ENCODE measurements at places on chromosomes 7 and 10.

- DNase-seq, result no peak
Measured at GRCh38 chr7:138328215-138328614, 131.8 kb upstream of the TRIM24 start.

DNA sequence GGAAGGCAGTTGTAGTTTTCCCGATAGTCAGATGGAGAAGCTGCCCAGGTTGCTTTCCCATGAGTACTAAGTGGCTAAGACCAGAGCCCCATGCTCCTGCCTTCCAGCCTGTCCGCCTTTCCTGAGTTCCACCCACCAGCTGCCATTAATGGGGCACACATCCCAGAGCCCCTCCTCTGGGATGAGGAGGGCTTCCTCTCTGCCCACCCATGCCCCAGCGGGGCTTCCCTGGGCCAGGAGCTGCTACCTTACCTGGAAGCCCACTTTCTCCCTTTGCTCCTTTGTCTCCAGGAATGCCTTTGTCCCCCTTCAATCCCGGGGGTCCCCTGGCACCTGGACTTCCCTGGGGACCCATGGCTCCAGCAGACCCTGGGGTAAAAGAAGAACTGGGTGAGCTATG is 7.8 kb downstream of the SFTPD start:
- DNase-seq, result no peak

DNA sequence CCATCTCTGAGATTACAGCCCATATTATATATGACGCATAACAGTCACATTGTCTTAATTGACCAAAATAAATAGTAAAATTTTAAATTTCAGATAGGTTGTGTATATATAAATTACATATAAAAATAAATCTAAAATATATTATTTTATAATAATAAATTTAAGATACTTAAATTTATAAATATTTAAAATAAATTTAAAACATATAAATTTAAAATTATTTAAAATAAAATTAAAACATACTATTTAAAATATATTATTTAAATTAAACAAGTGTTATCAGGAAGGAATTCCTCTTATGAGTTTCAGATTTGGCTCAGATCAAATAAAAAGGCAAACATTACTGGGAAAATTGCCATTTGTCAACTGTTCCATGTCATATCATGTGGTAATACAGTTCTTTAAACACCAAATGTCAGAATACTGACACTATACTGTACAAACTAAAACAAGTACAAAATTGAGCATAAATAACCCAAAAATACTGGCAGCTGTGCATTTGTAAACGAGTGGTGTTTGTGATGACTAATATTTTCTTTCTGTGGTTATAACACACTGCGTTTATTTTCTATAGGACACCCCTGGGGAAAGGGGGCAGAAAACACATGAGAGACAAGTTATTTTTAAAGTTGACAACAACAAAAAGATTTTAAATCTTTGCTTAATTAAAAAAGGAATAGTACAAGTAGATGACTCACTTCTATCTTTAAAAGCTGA is 71.3 kb upstream of the DGKB start:
- no peak for DNase-seq

DNA sequence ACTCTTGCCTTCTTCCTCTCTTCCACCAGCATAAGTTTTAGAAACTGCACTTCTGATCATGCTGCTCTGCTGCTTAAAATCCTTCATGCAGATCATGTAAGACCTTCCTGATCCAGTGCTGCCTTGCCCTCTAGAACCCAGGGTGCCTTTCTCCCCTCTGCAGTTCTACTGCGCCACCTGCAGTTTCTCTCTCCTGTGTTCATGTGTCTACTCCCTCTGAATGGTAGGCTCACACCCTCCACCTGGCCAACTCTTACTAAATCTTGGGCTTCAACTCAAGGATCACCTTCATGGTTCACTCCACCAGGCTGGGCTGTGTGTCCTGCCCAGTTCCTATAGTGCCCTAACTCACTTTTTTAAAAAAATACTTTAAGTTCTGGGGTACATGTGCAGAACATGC is 174.6 kb upstream of the ITGB1 start:
- no peak for DNase-seq

DNA sequence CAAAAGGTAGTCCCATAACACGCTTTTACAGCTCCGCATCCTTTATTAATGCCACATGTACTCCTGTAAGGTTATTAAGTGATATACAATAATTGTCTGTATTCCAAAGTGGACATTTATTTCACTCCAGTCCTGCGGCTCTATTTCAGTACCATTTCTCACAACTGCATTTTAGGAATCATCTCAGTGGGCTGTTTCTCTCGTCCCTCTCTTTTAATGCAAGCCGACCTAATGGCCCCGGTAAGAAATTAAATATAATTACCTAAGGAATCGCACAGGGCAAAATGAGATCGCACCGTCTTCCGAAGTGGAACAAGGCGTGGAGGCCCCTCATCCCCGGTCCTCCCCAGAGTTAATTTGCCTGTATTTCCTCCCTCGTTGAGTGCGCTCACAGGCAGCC is 216.5 kb downstream of the RAB11FIP2 start:
- no peak for DNase-seq

GRCh38 chr7:29207162-29207801 is 12.7 kb downstream of the CHN2 start:
- DNase-seq, result no peak

DNA sequence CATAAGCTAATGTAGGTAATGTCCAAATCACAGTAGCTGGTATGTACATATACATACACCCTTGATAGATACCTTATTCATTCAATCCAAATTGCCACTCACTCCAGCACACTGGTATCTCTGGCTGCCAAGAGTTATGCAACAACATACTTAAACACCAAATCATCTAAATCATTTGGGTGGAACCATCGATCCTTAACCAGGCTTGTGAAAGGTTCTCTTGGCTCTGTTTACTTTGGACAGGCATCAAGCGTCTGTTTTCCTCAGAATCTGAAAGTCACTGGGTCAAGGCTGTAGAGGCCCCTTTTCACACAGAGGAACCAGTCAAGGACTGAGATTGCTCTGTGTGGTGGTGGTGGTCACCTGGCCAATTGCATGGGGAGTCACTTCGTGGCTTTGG is 24.6 kb downstream of the JAZF1 start:
- DNase-seq, result no peak

GRCh38 chr10:25177093-25177753 is 2.4 kb downstream of the GPR158 start:
- no peak for DNase-seq

DNA sequence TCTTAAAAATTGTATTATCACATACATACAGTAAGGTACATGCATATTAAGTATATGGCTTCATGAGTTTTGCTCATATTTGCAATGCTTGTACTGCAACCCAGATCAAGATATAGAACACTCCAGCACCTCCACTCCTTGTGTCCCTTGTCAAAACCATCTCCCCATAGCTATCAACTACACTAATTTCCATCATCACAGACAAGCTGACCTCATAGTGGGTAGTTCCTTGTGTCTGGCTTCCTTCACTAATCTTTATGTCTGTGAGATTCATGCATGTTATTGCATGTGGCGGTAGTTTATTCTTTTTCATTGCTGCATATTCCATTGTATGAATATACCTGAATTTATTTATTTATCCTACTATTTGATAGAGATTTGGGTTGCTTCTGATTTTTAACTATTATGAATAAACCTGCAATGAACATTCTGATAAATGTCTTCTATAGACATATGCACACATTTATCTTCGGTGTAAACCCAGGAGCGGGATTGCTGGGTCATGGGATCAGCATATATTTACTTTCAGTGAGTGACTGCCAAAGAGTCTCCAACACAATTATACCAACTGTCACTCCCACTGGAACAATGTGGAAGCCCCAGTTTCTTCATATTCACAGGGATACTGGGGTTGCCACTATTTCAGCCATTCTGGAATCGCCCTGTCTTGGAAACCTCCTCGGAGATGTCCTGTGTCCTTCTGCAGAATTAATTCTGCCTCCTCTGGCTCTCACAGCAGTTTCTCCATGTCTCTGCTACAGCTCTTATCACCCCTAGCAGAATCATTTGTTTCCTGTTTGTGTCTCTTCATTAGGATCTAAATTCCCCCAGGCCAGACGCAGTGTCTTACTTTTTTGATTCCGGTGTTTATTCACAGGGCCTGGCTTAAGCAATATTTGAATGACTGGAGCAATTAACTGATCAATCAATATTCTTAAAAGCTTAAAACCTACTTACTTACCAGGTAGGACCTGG is 14.7 kb upstream of the ADAM12 start:
- no peak for DNase-seq

GRCh38 chr10:44968500-44969400 is 9.1 kb downstream of the RASSF4 start:
- DNase-seq, result no peak

DNA sequence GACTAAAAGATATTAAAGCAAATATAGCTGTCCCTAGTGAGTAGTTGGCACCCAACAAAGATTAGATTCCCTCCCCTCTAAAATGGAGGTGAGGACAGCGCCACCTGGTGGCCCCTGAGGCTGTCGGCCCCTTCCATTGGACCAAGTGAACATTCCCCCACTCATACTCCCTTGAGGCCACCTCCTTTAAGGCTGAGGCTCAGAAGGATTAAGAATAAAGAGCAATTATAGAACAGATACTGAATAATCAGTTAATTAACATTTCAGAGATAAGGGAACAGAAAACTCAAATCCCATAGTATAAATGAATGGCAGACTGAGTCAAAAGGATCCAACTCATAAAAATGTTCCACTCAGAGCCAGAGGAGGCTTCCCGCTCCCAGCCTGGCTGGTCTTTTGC is 130.4 kb upstream of the GHITM start:
- DNase-seq, result no peak

DNA sequence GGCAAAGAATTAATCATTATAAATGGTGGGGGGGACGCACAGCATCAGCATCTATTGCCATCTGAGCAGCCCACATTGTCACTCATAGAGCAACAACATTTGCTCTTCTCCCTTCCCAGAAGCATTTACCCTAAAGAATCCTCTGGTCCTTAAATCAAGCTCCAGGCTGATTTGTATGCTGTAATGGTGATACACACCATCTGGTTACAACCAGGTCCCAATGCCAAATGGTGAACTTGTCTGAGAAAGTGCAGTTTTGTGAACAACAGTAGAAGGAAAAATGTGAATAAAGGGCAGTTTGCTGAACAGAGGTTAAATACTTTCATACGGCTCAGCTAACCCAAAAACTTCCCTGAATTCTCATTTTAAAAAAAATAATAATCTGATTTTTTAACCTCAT is 38.8 kb upstream of the TCF7L2 start:
- DNase-seq, result peak; percentile 64

DNA sequence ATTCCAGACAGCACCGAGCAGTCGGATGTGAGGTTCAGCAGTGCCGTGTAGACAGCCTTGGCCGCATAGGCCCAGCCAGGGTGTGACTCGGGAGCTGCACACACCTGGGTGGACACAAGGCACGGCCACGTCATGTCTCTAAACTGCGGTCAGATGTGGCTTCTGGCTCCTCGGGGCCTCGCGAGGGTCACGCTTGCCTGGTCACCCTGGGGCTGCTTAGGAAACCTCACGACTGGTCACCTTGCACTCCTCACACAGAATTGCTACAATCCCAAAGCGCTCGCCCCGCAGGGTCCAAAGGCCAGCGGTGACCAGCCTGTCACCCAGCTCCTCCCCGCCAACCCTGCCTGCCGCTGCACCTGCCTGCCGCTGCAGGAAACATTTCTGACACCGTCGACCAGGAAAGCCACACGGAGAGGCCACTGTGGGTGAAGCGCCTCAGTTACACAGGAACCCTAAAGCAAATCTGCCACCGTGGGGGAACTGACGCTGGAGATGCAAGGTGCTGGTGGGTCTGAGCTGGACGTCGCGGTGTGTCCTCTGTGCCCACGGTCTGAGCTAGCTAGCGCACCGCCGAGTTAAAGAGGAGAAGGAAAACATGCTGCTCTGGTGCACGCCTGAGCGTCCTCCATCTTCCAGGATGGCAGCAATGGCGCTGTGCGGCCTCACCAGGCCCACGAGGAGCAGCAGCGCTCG is 5.0 kb downstream of the GPER1 start:
- DNase-seq, result no peak

GRCh38 chr10:48937796-48938195 is 1.8 kb downstream of the LRRC18 start:
- no peak for DNase-seq

DNA sequence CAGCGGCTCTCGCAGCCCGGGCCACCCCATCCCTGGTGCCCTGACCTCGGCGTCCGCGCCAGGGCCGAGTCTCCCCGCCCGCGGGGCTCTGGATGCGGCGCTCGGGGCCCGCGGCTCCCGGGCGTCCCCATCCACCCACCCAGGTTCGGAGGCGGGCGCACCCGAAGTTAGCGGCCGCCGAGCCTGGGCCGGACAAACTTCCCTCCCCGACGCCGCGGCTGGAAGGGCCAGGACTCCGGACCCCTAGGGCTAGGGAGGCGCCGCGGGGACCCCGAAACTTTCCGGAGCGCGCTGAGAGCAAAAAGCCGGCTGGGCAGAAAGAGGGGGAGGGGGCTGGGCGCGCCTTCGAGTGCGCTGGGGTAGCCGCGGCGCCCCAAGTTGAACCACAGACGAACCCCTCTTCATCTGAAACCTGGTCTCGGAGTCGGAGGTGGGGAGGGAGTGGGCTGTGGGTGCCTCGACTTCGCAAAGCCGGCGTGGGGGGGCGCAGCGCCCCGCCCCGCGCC is 3.7 kb upstream of the ELFN1 start:
- DNase-seq, result no peak

DNA sequence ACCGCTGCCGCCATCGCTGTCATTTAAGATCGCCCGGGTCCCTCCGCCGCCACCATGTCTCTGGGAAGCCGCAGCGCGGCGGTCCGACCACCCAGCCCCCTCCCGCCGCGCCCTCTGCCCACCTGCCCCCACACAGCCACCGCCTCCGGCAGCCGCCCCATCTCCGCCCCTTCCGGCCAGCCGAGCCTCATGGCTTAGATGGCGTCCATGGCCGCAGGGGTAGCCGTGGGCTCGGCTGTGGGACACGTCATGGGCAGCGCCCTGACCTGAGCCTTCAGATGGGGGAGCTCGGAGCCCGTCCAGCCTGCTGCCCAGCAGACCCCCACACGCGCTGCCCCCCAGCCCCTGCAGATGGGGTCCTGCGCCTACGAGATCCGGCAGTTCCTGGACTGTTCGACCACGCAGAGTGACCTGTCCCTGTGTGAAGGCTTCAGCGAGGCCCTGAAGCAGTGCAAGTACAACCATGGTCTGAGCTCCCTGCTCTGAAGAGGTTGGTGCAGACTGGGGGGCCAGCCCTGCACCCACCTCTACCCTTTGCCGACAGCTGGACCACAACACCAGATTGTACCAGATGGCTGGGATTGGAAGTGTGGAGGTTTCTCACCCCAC is 38.0 kb upstream of the TARP start:
- DNase-seq, result no peak

DNA sequence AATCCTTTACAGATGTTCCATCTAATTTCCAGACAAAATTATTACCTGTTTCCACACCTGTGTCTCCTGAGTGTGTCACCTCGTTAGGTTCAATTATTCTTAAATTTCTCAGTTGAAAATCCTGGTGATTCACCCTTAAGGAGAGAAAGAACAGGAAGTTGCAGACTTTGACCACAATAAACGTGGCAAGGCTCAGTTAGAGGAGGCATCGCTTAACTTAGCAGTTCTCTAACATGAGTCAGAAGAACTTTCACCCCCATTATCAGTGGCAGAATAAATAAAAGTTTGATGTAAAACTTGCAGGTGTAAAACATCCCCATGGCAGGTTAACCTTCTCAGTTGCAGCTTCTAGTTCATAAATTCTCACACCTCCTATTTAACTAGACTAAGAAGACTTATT is 8.3 kb downstream of the XPNPEP1 start:
- DNase-seq, result no peak
